ENCODE measurements at places on chromosomes 7 and 10. TPM values are rescaled to one million over a fixed set of nuclear protein-coding genes. Genes with fewer than 3 reads are reported as not detected.

- no peak for DNase-seq
These were observed 101.8 kb upstream of the DOCK1 start for GRCh38 chr10:126803394-126803793.

DNA sequence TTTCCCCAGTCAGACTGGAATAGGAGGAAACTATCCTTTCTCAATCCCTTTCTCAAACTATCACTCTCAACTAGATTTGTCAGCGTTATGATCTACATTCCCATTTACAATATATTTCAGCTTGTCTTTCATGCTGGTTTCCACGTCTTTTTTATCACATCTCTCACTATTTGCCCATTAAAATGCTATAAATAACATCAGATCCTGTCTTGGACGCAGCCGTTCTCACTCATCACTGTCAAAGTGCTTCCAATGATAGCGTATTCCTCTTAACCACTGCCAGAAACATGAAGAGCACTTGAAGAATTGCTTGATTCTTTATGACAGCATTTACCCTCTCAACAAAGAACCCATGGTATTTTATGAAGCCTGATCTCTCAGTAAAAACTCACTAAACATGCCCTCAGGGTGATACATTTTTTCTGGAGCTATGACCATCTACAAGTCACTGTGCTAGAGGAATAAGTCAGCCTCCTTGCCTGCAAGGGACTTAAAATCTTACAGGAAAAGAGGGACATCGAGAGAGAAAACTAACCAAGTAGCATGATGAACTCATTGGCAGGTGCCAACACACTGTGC is 205.6 kb upstream of the PFKP start:
- DNase-seq: no peak

DNA sequence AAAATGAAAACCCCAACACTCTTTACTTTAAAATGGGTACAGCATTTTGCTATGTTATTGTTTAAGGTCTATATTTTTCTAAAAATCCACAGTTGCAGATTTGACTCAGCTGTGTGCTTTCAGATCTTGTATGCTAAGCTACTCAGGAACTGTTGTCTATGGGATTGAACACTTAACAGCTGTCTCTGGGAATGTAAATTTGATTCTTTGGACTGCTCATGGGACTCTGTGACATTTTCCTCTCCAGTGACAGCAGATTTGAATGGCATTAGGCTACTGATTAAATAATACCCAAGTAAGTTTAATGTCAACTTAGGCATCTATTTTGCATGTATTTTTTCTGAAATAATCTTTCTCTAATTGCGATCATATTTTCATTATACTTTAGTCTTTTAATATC is 1.7 kb upstream of the CD36 start:
- DNase-seq: no peak

TAS2R60 gene
- total RNA-seq: not detected

GRCh38 chr7:47202146-47202783 is 379.6 kb downstream of the TNS3 start:
- no peak for DNase-seq

Measured in PC-9 (cell line).